ENCODE measurements at places on chromosomes 13 and 19. TPM values are rescaled to one million over a fixed set of nuclear protein-coding genes. Genes with fewer than 3 reads are reported as not detected.

DNA sequence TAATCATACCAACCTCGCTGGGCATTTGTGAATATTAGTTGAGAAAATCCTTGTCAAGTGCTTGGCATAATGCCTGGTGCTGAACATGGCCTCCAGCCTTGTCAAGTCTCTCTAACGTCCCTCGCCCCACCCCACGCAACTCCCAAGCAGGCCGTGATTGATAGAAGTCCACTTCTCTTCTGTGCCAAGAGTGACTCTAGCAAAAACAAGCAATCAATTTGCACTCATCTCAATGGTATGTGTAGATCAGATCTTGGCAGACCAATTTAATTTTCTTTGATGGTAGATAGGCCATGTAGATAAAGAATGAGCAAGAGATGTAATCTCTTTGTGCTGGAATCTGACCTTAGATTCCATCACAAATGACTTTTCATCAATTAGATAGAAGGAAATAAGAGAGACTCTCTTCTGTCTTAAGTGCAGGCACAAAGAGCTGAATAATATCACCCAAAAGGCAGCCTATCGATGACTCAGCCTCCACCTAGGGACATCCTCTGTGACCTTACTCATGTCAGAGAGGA is 31.0 kb upstream of the KATNAL1 start:
- no peak for DNase-seq
- H3K4me1 ChIP-seq: peaks cover 21% of the 10 kb centered on the region
- H3K27ac ChIP-seq: no peak overlapping the region
- H3K36me3 ChIP-seq: peaks cover 5% of the 10 kb centered on the region

DNA sequence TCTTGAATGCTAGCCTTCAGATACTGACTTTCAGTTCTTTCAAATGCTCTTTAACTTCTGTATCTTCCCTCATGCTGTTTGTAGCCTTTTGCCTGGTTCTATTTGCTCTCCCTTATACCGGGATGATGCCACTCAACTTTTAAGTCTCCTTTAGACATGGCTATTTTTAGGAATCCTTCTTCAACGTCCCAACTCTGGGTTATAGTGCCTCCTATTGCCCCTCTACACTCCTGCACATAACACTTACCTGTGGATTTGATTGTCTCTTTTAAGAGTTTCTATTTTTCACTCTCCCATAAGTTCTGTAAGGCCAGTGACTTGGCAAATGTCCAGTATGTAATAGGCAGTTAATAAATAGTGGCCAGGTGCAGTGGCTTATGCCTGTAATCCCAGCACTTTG is 343.0 kb downstream of the KLF5 start:
- no peaks in the 10 kb centered on the region for H3K4me1 ChIP-seq
- no peaks in the 10 kb centered on the region for H3K27me3 ChIP-seq
- no peak overlapping the region for H3K4me3 ChIP-seq
- no peaks in the 10 kb centered on the region for H3K36me3 ChIP-seq
- no peak for DNase-seq

- H3K36me3 ChIP-seq: no peaks in the 10 kb centered on the region
- no peaks in the 10 kb centered on the region for H3K4me1 ChIP-seq
- H3K27ac ChIP-seq: no peak overlapping the region
Measured at GRCh38 chr19:39284032-39284431, 12.2 kb upstream of the IFNL1 start.

- H3K4me3 ChIP-seq: no peak overlapping the region
- peaks cover 15% of the 10 kb centered on the region for H3K27me3 ChIP-seq
- no peak for DNase-seq
- no peaks in the 10 kb centered on the region for H3K36me3 ChIP-seq
Measured at GRCh38 chr19:45217193-45217956, 27.8 kb downstream of the EXOC3L2 start.

DNA sequence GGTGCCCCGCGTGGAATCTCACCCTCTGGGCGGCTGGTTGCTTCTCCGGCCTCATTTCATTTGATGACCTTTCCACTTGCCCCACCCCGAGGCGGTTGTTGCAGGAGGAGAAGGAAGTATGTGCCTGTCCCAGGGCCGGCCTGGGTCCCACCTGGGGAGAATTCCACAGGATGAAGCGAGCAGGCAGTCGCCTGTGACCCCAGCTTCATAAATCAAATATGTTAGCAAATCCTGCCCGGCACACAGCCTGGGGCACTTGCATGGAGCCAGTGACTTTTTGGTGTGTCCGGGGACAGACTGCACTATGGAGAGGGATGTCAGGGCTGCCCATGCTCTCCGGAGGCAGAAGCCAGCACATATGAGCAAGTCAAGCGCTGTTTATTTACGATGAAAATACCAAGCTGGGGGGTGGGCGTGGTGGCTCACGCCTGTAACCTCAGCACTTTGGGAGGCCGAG is 19.7 kb upstream of the ZBTB7A start:
- H3K4me3 ChIP-seq: no peak overlapping the region
- no peak overlapping the region for H3K27ac ChIP-seq
- peaks cover 39% of the 10 kb centered on the region for H3K4me1 ChIP-seq
- no peak for DNase-seq
- H3K36me3 ChIP-seq: no peaks in the 10 kb centered on the region

DNA sequence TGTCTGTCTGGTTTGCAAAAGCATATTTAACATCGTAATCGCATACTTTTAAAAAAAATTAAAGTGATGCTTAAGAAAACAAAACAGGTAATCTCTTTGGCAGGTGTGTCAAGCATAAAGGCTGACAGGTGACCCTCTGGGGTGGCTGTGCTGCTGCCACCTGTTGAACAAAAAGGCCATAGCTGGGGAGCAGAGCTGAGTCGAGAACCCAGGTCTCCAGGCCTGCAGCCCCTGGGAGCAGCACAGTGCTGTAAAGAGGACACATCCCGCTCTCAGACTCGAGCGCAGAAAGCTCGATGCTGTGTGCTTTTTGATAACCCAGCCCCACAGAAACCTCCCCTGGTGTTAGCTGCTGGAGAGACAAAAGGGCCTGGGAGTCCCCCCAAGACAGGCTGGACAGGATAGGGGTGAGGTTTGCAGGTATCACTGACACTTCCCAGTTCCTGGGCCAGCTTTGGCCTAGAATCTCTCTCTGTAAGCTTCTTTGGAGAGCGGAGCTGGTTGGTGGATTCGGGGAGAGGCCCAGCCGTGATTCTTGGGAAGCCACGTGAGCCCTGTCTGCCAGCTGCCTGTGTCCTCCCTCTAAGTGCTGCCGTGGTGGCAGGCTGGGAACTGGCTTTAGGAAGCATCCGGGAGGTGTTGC is 66.9 kb downstream of the C13orf42 start:
- no peaks in the 10 kb centered on the region for H3K36me3 ChIP-seq
- H3K27me3 ChIP-seq: no peaks in the 10 kb centered on the region
- no peak for DNase-seq
- no peak overlapping the region for H3K27ac ChIP-seq
- H3K4me3 ChIP-seq: no peak overlapping the region

GRCh38 chr13:46088821-46089562 is 15.8 kb downstream of the CPB2 start:
- DNase-seq: no peak
- no peak overlapping the region for H3K27ac ChIP-seq
- no peaks in the 10 kb centered on the region for H3K36me3 ChIP-seq
- no peaks in the 10 kb centered on the region for H3K4me1 ChIP-seq
- H3K4me3 ChIP-seq: no peak overlapping the region

- H3K27me3 ChIP-seq: no peaks in the 10 kb centered on the region
- no peaks in the 10 kb centered on the region for H3K4me1 ChIP-seq
- no peak for DNase-seq
- no peaks in the 10 kb centered on the region for H3K36me3 ChIP-seq
- no peak overlapping the region for H3K4me3 ChIP-seq
Measured at GRCh38 chr13:23560571-23561089, 9.6 kb upstream of the TNFRSF19 start.

DNA sequence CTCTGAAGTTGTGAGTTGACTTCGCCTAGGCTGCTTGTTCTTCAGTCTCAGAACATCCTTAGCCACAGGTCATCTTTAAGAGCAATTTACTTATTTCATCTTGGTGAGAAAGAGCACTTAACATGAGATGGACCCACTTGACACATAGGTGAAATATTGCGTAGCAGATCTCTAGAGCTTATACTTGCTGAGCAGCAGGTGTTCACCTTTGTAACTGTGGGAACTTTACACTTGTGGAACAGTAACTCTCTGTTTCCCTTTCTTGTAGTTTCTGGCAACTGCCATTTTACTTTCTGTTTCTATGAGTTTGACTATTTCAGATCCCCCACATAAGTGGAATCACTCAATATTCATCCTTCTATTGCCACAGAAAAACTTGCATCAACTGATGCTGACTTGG is 95.7 kb downstream of the SLC10A2 start:
- no peaks in the 10 kb centered on the region for H3K27me3 ChIP-seq
- peak; percentile 24 for DNase-seq
- peaks cover 11% of the 10 kb centered on the region for H3K4me1 ChIP-seq
- H3K36me3 ChIP-seq: no peaks in the 10 kb centered on the region

DNA sequence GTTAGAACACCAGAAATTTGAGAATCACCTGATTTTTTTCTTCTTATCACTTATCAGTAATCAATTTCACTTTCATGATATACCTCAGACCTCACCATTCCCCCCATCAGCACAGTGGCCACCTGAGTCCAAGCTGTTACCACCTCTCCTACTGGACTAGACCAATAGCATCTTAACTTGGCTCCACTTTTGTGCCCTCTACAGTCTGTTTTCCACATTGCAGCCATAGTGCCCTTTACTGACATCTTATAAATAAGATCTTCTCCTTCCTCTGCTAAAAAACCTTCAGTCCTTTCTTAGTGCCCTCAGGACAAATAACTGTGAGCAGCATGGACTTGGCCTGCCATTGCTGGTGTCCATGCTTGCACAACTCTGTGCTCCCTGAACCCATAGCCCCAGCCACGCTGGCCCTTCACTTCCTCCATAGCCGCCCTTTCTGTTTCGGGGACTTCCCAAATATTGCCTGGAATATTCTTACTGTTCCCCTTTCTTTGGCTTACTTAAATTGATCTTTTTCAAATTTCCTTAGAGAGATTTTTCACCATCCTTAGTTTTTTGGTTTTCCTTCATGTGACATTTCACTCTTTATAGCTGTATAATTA is 380.8 kb downstream of the LMO7 start:
- no peak overlapping the region for H3K27ac ChIP-seq
- H3K36me3 ChIP-seq: no peaks in the 10 kb centered on the region
- no peaks in the 10 kb centered on the region for H3K4me1 ChIP-seq
- H3K27me3 ChIP-seq: no peaks in the 10 kb centered on the region
- no peak overlapping the region for H3K4me3 ChIP-seq

DNA sequence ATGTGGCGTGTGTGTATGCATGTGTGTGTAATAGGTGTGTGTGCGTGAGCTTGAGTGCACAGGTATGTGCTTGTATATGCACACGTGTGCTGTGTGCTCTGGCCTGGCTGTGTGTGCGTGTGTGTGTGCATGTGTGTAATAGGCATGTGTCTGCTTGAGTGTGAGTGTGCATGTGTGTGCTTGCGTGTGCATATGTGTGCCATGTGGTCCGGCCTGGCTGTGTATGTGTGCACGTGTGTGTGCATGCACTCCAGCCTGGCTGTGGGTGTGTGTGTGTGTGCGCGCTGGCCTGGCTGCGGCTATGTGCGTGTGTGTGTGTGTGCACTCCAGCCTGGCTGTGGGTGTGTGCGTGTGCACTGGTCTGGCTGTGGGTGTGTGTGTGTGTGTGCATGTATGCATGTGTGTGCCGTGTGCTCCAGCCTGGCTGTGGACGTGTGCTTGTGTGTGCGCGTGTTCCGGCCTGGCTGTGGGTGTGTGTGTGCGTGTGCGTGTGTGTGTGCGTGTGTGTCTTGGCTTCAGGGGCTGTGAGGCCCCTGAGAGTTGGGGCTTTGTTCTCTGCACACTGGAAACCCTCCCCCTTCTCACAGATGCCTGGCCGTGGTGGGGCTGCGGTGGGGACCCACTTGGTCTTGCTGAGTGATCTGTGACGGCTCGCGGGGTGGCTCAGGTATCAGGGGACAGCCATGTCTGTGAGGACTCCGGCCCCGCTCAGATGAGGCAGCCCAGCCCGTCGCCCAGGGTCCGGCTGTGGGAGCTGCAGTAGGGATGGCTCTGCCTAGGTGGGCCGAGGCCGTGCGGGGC is 8.2 kb downstream of the SPPL2B start:
- H3K4me3 ChIP-seq: no peak overlapping the region
- no peak for DNase-seq
- peaks cover 57% of the 10 kb centered on the region for H3K36me3 ChIP-seq
- peaks cover 26% of the 10 kb centered on the region for H3K4me1 ChIP-seq

- H3K27me3 ChIP-seq: no peaks in the 10 kb centered on the region
- no peak overlapping the region for H3K4me3 ChIP-seq
- no peak for DNase-seq
- H3K27ac ChIP-seq: no peak overlapping the region
Measured at GRCh38 chr19:44455100-44455499, 6.8 kb upstream of the ZNF229 start.

DNA sequence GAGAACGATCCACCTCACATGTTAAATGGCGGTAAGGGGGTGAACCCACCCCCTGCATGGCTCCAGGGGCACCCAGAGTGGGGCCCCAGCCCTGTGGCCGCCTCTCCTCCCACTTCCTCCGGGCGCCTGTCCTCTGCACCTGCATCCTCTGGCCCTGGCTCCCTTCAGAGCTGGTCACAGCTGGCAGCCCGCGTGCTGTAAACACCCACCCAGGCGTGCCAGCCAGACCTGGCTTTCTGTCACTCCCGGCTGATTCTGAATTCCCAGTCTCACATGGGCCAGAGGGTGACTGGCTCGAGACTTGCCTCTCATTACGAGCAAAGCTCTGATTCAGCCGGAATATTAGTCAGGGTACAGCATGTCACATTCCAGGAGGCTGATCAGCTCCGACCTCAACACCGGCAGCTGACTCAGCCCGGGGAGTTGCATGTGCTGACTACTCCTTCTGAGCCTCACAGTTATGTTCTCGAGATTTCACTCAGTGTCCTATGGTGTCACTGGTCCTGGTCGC is 75.1 kb downstream of the GNG7 start:
- no peaks in the 10 kb centered on the region for H3K27me3 ChIP-seq
- DNase-seq: peak; percentile 88
- H3K4me3 ChIP-seq: no peak overlapping the region
- H3K4me1 ChIP-seq: peaks cover 93% of the 10 kb centered on the region
- H3K36me3 ChIP-seq: no peaks in the 10 kb centered on the region
- peak overlapping the region; percentile 96 for H3K27ac ChIP-seq

DNA sequence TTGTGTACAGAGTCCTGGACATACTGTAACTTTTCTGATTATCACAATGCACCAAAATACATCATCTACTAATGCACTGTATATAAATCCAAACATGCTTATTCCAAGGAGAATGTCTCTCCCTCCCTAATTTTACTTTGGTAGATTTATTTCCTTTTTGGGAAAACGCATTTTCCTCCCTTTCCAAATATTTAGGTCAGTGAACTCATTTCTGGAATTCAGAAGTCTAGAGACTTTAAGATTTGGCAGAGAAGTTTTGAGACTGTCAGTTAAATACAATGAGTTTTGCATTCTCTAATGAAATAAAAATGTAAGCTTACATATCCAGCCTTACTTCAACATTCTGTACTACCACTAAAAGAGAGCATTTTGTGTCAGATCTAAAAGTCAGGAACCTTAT is 165.8 kb upstream of the EDNRB start:
- no peak overlapping the region for H3K4me3 ChIP-seq
- no peaks in the 10 kb centered on the region for H3K4me1 ChIP-seq
- peaks cover 3% of the 10 kb centered on the region for H3K27me3 ChIP-seq
- H3K36me3 ChIP-seq: no peaks in the 10 kb centered on the region

GRCh38 chr19:35279985-35280821 is 2.1 kb upstream of the HAMP start:
- peaks cover 38% of the 10 kb centered on the region for H3K4me1 ChIP-seq

GRCh38 chr13:41199526-41199925 is 5.2 kb upstream of the KBTBD7 start:
- H3K4me1 ChIP-seq: peaks cover 35% of the 10 kb centered on the region
- peak; percentile 88 for DNase-seq

Gene SHC2
- total RNA-seq: 0.19 TPM

Gene TNNT1
- total RNA-seq: not detected

Gene FPR3
- 0.51 TPM for total RNA-seq
